Pons (tissue), 1 donor: ENCODE measurements at places on chromosomes 6 and 20.
A peak's percentile ranks its signal among the peaks of the same experiment; 100 is the strongest.

- no peak for DNase-seq
Observed at GRCh38 chr20:54068966-54069365, 1.4 kb downstream of the BCAS1 start.

GRCh38 chr20:46371656-46372055 is 34.8 kb downstream of the ELMO2 start:
- DNase-seq = no peak

DNA sequence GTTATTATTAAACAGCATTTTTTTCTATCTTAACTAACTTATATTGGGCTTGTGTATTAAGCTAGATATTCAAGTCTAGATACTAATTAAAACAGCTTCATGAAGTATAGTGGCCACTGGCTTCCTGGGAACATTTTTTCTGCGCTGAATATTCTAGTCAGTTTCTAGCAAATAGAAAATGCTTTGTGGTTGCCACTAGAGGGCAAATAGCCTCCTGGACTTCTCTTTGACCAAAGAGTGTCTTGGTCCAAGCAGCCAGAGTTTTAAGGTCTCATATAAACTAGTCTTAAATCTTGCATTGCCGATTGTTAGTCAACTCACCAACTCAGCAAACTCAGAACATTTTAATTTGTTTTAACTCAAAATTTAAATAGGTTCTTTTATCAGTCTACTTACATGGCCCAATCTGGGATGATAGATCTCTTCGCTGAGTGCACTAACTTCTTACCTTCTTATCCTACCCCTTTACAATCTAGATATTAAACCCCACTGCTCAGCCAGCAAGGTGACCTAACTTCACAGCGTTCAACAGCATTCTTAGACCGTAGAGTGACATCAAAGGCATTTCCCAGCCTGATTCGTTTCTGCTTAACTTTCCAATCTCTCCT is 24.6 kb upstream of the ID4 start:
- DNase-seq = peak; percentile 53

GRCh38 chr6:35690484-35690883 is 1.8 kb upstream of the FKBP5 start:
- DNase-seq = no peak

- no peak for DNase-seq
Observed at GRCh38 chr20:17357238-17357637, 130.4 kb downstream of the PCSK2 start.

GRCh38 chr20:43925801-43926200 is 11.1 kb downstream of the TOX2 start:
- DNase-seq = no peak

- DNase-seq = no peak
Observed at GRCh38 chr6:129104131-129104530, 221.2 kb downstream of the LAMA2 start.

DNA sequence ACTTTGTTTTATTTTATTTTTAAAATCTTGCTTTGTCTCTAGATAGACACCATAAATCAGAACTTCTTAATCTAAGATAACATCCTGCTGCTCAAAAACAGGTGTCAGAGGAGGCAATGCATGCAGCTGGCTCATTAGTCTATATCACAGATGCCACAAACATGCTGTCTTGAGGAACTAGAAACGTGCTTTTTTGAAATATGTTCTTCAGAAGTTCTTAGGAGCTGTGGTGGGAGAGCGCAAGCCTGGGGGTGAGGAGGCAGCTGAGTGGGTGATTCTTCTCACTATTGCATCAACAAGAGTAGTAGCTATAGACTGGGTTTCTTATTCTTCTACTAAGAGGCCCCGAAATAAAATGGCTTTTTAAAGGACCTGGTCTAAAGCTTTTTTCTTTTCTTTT is 23.4 kb downstream of the IL22RA2 start:
- DNase-seq = no peak

GRCh38 chr6:151026041-151026663 is 160.7 kb downstream of the MTHFD1L start:
- no peak for DNase-seq

DNA sequence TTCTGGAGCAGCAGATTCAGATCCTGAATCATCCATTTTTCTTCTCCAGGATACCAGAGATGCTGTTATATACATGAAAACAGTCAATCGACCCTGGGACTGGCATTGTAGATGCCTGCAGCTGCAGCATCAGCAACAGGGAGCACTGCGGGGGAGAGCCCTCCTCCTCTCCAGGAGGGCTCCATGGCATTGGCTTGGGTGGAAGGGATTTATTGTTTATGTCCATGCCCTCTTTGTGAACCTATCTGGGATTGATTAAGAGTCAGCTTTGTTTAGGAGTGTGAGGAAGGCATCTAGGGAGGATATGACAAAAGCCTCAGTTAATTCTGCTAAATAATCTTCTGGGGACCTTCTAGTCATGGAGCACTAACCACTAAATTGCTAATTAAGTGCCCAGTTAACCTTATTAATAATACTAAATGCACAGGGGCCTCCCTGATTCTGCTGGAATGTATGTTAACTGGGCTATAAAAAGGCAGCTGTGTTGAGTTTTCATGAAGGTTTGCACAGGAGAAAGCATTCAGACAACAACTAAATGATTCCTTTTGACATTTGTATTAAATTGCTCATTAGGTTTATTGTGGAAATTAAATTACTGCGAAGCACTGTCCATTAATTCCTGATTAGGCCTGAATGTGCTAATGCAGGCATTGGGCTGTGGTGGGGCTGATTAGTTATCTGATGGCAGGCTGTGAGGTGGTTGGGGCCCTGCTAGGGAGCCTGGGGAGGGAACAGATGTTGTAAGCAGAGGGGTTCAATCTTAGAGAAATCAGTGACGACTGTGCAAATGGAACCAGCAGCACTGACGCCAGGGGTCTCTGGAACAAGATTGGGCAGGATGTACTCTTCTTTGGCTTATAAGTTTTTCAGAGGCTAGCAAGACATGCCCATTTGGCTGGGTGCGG is 57.6 kb downstream of the IMPG1 start:
- no peak for DNase-seq

GRCh38 chr6:162685586-162685985 is 42.0 kb downstream of the PRKN start:
- DNase-seq = no peak

DNA sequence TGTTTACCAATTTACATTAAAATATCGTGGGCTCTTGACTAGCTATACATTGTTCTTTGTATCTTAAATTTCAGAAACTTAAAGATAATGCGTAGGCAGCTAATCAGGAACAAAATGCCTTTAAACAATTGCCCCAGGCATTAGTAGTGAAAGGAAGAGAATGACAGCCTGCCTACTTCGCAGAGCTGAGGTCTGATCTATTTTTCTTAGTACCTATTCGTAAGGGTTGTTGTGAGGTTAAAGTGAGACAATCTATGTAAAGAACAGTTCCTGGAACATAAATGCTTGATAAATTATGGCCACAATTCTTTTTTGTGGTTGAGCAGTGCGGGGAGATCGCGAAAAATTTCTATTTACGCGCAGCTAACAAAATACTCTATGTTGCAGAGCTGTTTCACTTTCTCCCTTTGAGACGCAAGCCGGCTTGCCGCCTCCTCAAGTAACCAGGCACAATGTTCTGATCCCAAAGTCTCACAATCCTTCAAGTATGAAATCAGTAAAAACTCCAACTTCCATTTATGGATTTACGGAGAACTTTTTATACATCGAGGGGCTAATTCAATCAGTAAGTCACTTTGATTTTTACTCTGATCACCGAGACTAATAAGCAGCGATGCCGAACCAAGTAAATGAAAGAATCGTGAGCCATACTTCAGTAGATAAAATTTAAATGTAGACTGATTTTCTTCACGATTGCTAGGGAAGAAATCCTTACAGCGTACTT is 878 bp upstream of the PNRC1 start:
- DNase-seq = peak; percentile 90

DNA sequence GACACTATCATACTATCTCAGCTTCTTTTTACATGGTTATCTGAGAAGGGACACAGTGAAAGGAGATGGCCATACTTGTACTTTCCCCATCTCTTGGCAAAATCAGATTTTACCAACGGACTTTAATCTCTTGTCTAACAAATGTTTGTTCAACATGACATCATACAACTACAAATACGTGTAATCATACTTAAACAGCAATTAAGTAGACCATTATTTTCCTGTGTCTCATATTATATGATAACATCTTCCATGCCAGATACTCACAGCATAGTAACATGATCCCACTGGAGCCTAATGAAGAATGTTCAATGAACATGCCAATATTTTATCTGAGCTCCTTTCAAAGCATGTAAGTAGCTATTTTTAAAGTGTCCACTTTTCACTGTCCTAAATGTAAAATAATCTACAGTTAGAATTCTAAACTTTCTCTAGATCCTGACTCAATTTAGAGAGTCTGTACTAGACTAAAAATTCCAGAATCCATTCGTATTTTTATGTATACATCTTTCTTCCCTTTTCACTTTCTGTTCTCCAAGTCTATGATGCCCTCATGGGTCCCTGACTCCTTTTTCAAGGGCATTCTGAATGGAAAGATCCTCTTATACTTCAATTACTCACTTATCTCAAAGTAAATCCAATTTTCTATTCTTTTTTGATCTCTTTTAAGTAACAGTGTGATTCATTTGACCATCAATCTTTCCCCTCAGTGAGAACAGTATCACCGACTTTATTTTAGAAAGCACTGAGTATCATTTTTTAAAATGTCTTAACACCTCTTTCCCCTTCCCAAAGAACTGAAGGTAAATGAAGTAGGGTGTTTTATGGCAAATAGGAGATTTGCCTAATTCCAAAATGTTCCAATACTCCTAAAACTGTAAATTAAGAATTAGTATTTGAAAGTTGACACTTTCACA is 133.5 kb downstream of the CDK19 start:
- DNase-seq = peak; percentile 66

DNA sequence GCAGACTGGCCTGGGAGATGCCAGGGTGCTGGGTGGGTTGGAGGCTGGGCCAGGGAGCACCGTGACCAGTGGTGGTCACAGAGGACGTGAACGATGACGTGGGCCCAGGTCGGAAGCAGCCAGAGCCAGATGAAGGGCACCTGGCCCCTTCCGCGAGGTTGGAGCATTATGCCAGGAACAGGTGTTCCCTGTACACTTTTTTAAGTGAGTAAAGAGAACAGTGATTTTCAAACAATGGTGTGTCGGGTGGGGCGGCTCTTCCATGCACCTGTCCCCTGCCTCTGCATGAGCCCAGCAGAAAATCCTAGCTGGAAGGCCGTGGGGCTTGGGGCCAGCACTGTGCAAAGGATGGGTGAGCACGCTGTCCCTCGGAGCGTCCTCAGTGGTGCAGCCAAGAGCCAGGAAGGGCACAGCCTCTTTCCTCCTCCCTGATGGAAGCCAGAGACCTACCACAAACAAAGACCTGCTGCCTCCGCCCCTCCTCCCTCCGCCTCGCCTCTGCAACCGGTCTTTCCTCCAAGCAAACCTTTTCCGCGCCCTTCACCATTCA is 350.5 kb downstream of the ZFAND3 start:
- DNase-seq = no peak

DNA sequence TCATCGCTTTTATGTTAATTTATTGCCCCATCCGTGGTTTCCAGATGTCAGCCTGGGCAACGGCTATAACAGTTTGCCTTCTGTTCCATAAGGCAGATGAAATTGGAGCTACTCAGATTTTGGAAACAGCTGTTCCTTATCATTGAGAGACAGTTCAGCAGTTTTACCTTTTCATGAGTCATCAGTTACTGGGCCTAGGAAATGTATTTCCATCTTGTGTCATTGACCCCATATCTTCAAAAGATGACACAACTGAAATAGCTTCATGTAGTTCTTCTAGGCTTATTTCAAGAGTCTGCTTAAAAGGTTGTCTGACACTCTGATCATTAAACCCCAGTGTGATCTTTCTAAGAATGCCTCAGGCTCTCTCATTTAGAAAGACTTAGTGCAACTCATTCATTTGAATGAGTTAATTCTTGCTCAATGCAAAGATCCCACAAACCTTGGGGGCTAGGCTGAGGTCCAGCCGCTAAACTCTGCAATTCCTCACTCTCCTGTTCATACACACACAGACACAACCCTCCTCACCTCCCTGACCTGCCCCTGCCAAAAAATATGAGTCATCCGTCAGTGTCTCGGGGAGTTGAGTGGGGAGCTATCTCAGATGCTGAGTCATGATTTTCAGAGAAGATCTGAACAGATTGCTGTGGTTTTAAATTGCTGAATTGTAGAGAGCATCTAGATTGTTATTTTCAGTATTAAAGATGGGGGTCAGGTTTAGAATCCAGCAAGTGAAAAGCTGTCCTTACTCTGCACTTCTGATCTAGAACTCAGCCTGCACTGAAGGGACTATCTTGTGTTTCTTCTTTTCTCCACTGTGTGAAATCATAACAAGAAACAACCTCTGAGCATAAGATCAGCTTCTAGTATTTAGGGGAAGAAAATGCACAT is 61.8 kb downstream of the RPP40 start:
- peak; percentile 12 for DNase-seq

GRCh38 chr6:26450240-26450639 is 7.5 kb upstream of the BTN2A1 start:
- no peak for DNase-seq

- DNase-seq = no peak
Observed at GRCh38 chr6:23731609-23732008, 394.4 kb upstream of the NRSN1 start.

DNA sequence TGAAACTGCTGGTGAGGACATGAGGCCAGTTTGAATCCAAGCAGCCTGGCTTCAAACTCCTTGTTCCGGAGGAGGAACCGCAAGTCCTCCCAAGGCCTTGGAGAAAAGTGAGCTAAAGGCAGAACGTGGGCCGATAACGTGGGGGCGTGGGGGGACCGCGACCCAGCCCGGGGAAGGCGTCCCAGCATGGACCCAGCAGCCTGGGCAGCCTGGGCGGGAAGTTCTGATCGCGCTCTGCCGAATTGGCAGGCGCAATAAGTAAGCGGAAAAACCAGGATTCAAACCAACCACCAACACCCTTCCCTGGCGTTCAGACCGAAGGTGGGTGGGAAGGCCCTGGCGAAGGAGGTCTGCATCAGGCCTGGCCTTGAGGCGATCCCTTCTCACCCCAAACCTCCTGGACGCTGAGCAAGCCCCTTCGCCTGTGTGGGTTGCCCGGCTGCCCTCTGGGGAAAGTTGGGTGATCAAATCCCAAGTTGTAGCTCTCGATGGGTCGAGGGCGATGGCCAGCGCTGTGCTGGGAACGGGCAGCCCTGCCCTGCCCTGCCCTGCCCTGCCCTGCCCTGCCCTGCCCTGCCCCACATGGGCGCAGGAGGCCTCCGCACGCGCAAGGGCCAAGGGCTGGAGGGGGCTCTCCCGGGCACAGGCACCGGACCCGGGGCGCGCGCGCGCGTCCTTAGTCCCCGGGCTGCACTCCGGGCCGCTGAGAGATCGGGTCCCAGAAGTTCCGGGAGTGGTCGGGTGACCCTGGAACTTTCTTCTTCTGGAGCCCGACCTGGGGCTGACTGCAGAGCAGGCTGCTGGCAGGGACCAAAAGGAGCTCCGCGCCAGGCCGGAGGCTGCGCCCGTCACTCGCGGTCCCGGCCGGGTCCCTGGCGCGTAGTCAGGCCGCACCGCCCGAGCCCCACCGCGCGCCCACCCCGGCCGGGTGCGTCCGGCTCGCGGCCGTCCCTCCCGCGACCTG is 637 bp upstream of the SLC22A3 start:
- DNase-seq = no peak

- no peak for DNase-seq
Observed at GRCh38 chr6:25167961-25168360, 111.2 kb upstream of the CARMIL1 start.
